ENCODE measurements at places on chromosomes 3 and 15.

GRCh38 chr15:52217186-52217585 is 26.0 kb upstream of the GNB5 start:
- no peak for DNase-seq

GRCh38 chr3:191959876-191960413 is 499.0 kb downstream of the PYDC2 start:
- DNase-seq = no peak

- DNase-seq = no peak
Observed at GRCh38 chr3:126449621-126450051, 26.1 kb downstream of the ZXDC start.

DNA sequence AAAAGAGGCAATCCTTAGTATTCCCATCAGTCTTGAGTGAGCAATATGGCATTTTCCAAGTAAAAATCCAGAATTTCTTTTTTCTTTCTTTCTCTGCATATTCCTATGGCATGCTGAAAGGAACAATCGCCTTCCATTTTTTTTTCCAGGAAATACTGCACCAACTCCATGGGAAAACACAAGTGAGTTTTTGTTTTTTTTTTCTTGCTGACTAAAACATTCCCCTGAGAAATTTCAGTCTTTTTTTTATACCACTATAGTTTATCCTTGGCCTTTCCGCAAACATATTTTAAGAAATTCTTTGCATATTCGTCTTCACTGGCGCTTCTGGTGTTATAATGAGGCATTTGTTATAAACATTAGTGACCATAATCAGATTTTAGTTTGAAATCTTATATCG is 429.6 kb upstream of the MDFIC2 start:
- no peak for DNase-seq

- no peak for DNase-seq
Observed at GRCh38 chr3:9400616-9401015, 3.2 kb downstream of the SETD5 start.

DNA sequence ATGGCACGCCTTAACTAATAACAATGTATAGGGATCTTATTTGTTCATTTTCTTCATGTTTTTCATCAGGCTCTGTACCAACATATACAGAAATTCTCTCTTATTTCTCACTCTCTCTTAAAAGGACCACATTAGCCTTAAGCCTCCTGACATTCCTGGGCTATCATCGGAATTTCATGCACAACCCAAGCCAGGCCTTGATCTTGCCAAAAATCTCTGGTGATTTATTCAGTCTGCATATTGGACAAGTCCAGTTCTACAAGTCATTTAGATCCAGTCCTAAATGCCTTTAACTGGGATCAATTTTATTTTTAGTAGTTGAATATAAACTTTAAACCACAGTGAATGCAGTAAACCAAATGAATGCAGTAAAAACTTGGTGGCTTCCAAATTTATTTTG is 385.4 kb downstream of the MECOM start:
- DNase-seq = no peak

DNA sequence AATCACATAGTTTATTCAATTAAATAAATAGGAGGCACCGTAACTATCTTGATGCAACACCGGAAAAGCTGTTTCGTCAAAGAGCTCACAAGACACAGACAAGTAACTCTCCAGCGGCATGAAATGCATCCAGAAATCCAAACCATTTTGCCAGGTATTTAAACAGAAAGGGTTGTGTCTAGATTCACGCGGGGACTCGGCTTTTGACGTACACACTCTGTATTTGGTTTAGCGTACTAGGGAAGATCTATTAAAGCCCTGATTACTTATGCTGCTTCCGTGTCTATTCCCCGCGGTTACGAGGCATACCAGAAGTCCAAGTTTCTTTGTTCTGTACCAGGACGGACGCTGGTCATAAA is 718 bp downstream of the BNIP2 start:
- no peak for DNase-seq

- DNase-seq = no peak
Observed at GRCh38 chr3:30309961-30310954, 296.1 kb upstream of the TGFBR2 start.

DNA sequence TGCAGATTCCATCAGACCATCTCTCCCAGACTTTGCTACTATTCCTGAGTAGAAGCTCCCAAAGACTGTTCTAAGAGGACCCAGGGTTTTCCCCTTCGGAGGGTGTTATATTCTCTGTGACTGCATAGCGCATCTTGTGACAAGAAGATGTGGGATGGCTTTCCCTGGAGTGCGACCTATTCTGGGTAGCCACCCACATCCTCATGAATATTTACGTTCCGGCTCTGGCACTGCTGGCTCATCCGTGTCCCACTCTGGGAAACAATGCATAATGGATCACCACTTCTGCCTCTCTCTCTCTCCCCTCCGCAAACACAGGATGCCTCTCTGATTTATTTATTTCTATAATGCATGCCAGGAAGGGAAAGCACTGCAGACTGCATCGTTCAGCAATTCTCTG is 166.1 kb downstream of the PYDC2 start:
- DNase-seq = no peak

DNA sequence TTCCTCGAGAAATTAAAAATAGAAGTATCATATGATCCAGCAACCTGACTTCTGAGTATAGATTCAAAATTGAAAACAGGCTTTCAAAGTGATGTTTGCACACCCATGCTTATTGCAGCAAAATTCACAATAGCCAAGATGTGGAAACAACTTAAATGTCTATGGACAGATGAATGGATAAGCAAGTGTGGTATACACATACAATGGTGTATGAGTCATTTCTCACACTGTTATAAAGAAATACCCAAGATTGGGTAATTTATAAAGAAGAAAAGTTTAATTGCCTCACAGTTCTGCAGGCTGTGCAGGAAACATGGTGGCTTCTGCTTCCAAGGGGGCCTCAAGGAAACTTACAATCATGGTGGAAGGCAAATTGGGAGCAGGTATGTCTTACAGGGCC is 100.8 kb downstream of the KLF13 start:
- DNase-seq = no peak
